ENCODE measurements at places on chromosomes 7 and 10.

DNA sequence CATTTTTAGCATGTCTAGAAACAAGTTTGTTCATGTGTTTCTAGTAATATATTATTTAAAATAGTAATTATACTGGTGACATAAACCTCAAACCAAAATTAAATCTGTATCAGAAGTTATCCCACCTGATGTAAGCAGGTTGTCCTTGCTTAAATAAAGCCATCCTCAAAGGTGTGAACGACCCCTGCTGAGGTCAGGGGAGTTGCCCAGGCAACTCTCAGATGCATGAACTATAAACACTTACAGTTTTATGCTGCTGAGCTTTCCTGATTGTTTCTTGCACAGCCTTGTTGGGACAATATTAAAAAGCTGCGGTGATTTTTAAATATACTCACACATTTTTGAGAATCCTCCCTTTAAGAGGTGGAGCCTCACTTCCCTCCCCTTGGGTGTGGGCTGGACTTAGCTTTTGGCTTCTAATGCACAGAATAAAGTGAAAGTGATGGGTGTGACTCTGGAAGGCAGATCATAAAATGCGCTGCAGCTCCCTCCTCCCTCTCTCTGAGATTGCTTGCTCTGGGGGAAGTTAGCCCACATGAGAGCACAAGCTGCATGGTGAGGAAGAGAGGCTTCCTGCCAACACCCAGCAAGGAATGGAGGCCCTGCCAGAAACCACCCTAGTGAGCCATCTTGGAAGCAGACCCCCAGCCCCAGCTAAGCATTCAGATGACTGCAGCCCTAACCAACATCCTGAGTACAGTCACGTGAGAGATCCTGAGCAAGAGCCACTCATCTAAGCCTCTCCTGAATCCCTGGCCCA is 152.7 kb downstream of the SKIDA1 start:
- DNase-seq = no peak

DNA sequence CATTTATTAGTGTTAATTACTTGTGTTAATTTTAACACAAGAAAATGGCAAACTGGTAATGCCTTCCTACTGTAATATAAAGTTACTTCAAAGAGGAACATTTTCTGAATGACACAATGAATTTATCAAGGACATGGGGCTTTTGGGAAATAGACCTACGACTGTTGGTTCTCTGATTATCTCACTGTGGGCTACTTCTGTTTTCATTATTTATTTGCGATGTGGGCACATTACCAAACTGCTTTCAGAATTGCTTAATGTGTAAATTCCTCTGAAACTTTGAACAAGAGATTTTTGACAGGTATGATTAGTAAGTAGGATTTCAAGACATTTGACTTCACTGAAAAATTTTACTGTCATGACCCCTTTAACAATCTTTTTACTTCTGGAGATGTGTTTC is 535.6 kb downstream of the CNTNAP2 start:
- DNase-seq = no peak

DNA sequence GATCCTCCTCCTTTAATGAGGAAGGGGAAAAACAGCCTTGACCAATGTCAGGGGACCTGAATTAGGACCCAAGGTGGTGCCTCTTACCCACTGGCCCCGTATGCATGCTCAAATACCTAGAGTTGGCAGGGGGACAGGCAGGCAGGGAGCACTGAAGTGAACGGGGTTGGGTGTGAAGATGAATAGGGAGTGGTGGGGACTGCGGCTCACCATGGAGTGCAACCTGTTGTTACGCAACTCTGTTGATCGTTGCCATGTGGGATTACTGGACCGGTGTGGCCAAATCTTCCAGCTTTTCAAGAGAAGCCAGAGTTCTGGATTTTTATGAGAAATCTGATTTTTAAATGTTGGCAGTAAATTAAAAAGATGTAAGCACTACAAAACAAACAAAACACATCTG is 48.1 kb downstream of the TLL2 start:
- DNase-seq = no peak

GRCh38 chr10:124588736-124589490 is 127.3 kb downstream of the LHPP start:
- no peak for DNase-seq

DNA sequence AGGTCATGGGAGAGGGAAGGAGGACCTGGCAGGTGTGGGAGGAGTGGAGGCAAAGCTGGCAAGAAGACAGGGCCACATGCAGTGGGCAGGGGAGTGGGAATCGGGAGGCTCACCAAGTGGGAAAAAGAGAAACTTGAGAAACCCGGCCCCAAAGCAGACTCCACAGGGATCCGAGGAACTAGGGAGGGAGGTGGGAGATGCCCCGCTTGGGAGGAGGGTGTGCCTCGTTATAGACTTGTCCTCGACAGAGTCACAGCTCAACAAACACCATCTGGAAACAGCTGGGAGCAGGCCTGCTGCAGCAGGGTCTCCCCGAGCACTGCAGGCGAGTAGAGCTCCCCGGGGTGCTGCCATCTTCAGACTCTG is 54.8 kb downstream of the MKI67 start:
- no peak for DNase-seq

GRCh38 chr10:78774999-78775711 is 293.6 kb upstream of the ZMIZ1 start:
- no peak for DNase-seq

GRCh38 chr7:102439963-102440795 is 6.8 kb downstream of the ORAI2 start:
- DNase-seq = peak; percentile 69

DNA sequence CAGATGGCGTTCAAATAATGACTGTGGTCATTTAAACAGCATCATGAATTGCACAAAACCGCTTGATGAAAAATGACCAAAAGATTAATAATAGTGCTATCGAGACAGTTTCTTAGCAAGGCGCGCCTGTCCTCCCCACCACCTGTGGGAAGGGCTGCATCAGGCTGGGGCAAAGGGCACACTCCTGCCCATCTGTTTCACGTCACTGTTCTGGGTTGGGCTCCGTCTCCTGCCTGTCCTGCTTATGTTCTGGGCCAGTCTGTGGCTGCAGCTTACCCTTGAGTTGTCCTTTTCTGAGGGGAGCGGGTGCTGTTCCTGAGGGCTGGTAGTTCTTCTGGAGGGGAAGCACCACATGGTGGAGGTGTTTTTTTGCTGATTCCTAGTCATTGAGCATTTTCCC is 13.3 kb downstream of the RBM17 start:
- no peak for DNase-seq

- peak; percentile 60 for DNase-seq
Observed at GRCh38 chr10:110209926-110210673, 2.7 kb downstream of the MXI1 start.

DNA sequence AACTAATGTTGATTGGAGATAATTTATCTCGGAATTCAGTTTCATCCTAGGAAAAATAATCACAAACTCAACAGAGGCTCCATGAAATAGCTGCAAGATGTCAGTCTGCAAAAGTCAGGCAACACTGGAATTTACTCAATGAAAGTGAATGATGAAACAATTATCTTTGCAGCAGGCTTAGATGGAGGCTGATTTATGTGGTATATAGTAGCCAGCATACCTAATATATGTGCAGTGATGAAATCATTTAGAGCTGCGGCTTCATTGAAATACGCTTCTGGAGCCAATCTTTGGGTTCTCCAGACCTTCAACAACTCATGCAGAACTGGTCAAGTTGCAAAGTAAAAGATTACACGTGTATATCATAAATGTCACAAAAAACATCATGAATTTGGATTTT is 113.3 kb downstream of the ITGA8 start:
- no peak for DNase-seq

GRCh38 chr7:67900456-67900855 is 903.8 kb downstream of the TYW1 start:
- DNase-seq = no peak

DNA sequence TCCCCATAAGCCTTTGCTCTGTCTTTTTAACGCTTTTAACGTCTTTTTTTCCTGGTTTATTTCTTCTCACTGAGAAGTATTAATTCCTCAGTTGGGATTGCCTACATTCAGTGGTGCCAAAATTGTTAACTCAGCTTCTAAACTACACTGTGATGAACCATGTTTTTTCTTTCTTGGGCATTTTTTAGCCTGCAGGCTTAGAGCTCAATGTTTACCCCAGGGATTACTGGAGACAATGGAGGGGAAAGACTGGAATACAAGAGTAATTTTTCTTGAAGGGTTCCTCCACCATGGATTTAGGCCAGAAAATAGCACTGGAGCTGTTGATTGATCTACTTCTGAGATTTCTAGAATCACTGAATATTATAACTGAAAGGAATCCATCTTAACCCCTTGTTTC is 19.8 kb downstream of the STAMBPL1 start:
- no peak for DNase-seq

- no peak for DNase-seq
Observed at GRCh38 chr7:45050198-45050597, 38.6 kb downstream of the NACAD start.

- peak; percentile 88 for DNase-seq
Observed at GRCh38 chr7:26667514-26668133, 196.8 kb downstream of the SKAP2 start.

- no peak for DNase-seq
Observed at GRCh38 chr7:117962366-117962994, 89.2 kb upstream of the CTTNBP2 start.

GRCh38 chr10:117920956-117921355 is 125.8 kb downstream of the RAB11FIP2 start:
- no peak for DNase-seq

DNA sequence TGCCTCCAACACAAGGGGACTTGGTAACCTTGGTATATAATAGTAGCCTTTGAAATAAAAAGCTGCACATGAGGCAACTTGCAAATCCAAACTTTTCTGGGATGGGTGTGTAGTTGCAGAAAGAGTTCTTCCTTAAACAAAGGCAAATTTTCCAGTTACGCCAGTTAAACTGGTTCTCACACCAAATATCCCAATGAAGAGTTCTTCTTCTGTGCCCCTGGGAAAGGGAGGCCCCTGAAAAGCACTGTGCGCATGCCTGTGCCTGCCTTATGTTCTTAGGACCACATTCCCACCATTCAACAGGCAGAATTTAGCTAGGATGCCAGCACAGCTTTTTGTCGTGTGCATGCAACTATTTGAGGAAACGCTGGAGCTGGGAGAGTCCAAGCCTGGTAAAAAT is 164.8 kb upstream of the SLC25A13 start:
- peak; percentile 46 for DNase-seq

DNA sequence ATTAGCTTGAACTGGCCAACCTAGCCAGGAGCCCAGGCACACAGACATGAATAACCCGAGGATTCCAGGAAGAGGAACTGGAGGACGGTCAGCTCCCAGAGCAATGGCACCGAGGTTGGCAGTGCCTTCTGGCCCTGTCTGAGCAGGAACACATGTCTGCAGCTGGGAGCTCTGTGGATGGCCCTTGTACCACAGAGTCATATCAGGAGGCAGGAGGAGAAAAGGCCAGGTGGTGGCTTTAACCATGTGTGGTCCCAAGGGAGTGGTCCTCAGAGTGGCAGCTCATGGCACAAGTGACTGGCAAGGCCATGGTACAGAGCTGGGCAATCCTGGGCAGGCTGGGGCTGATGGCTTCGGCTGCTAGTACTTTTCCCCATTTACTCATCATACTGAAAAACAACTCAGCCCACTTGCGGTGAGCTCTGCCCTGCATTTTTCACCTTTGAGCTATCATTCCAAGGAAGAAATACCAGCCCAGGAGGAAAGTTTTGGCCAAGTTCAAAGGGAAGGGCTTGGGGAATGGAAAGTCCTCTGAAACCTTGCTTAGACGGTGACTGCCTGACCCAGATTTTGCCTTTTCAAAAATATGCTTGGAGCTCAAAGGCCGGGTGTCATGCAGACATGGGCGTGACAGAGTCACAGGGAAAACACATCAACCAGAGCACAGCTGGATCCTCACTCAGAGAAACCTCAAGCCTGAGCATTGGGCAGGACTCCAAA is 25.7 kb upstream of the LOXL4 start:
- DNase-seq = peak; percentile 95

GRCh38 chr10:47113907-47114500 is 186.0 kb upstream of the GDF10 start:
- no peak for DNase-seq

- DNase-seq = no peak
Observed at GRCh38 chr7:2006921-2007381, 225.8 kb downstream of the MAD1L1 start.

DNA sequence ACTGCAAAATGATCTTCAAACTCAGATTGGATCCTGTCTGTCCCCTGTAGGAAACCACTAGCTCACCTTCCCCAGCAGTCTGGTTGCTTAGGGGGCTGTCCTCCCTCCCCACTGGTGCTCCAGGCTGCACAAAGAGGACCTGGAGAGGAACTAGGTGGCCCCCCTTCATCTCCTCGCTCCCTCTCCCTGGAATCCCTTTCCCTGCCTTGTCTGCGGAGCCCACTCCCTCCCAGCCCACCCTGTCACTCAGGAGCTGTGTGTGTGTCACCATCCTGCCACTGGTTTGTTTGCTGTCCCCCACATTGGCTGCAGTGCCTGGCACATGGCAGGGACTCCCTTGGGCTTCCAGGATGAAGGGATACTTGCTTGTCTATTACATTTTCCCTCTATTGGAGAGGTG is 35.5 kb upstream of the ZMIZ2 start:
- no peak for DNase-seq

GRCh38 chr7:96899108-96899507 is 106.2 kb upstream of the DLX6 start:
- no peak for DNase-seq

- DNase-seq = no peak
Observed at GRCh38 chr7:2478399-2478785, 2.2 kb upstream of the GRIFIN start.

DNA sequence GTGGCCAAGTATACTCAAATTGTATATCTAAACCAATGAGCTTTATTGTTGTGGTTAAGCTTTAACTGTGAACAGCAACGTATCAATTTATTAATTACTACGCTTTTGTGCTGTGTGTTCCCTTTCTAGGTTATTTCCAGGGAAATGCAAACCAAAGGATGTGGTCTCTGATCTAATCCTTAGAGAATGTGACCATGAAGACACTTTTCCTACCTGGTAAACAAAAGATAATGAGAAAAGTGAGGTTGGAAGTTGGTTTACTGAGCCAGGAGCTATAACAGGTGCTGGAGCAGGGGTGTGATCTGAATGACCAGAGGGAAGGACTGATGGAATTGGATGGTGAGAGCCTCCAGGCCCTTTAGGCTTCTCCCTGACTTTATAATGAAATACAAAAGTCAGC is 25.4 kb upstream of the CALU start:
- DNase-seq = no peak

DNA sequence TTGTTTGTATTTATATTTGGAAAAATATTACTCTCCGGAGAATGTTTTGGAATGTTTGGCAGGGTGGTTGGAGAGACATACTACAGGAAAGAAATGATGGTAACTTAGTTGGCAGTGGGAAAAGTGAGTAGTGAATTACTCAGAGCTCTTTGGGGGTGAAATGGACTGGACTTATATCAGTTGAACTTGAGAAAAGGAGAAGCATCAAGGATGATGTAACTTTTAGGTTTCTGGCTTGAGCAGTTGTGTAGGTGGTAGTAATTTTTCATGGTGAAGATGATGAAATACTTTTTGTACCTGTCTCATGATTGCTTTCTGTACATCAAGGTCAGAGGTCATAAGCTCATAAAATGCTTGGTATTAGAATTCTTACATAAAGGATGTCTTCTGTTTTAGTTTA is 617.2 kb downstream of the AUTS2 start:
- DNase-seq = no peak

Measured in trophoblast cell (in vitro differentiated cells and primary cell).